ENCODE measurements at places on chromosomes 7 and 10. TPM values are rescaled to one million over a fixed set of nuclear protein-coding genes. Genes with fewer than 3 reads are reported as not detected.

The PRXL2A gene
- total RNA-seq, result 209 TPM

The ADAM12 gene
- total RNA-seq, result 0.64 TPM

The VIM gene
- total RNA-seq, result 73.8 TPM

DNA sequence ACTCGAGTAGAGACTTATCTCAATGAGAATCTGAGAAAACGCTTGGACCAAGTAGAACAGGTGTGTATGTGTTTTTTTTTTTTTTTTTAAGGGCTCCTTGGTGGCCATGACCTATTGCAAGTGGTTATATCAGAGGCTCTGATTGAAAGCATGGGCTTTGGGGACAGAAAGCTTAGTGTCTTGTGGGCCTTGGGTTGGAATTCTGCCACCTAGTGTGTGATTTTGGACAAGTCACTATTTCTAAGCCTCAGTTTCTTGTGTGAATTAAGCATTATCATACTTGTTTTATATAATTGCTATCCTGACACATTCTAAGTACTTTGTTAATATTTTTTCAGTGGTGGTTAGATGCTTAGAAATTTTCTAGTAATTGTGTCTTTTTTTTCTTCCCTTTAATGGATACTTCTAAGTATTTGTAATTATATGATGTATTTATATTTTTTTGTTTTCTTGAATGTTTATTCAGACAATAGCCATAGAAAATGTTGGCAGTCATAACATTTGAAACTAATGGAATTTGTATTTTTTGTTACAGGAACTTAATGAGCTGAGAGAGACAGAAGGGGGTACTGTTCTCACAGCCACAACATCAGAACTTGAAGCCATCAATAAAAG, 33.1 kb downstream of the SMC3 start:
- no peak for ATAC-seq

All from esophagus mucosa (tissue), 1 donor.